ENCODE measurements at places on chromosomes 4 and X.

GRCh38 chr4:75371915-75372314 lies 142.3 kb downstream of the RCHY1 start:
- no peak for DNase-seq

- no peak for DNase-seq
Observed at GRCh38 chr4:85774489-85774888, 299.5 kb downstream of the ARHGAP24 start.

DNA sequence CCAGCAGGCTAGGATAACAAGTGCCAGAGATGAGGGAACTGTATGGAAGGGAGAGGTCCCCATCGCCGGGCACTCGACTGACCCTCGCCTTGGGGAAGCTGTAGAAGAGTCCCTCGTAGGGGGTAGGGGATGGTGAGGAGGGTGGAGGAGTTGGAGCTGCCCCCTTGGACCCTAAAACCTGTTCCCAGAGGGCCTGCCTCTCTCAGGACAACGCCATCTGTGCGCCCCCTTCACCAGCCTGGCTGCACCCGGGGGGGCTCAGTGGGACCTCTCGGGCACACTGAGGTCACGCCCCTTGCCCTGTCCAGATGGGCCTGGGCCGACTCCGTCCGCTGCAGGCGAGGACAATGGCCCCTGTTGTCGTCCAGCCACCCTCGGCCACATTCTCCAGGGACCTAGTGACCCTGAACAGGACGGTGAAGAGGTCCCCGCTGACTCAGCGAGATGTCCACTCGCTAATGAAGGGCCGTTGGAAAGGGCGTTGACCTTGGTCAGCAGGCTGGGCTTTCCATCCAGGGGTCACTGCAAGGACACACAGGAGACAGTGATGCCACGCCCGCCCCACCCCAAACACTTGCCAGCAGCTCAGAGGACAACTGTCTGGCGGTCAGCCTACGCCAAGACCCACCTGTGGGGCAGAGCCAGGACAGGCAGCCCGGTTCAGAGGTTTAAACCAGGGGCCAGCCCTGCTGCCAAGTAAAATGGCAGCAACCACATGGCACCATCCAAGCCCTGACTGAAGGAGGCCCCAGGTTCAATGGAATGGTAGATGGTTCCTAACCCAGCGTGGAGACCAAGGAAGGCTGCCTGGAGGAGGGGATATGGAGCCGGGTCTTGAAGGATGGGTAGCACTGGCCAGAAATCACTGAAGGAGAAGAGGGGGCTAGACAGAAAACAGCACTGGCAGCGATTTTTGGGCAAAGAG lies 51.2 kb downstream of the HMX1 start:
- DNase-seq, result no peak

- peak; percentile 39 for DNase-seq
Observed at GRCh38 chrX:1581132-1581531, 10.3 kb upstream of the AKAP17A start.

DNA sequence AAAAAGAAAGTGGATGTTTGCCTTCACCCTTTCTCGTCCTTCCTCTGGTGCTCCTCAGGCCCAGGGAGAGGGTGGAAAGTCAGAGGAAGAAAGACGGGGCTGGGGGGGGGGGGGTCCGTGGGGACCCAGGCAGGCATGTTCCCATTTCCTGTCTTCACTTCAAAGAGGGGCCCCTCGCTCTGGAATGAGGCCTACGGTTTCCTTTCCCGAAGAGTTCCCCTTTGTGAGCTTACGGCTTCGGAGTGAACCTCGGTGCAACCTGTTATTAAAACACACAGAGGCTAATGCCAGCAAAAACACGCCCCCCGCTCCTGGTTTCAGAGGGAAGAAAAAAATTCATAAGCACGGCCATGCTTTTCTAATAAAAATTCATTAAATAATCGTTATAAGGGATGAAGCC lies 40.1 kb downstream of the SHOX start:
- no peak for DNase-seq

- DNase-seq, result no peak
Observed at GRCh38 chr4:24659241-24659961, 75.0 kb upstream of the DHX15 start.

DNA sequence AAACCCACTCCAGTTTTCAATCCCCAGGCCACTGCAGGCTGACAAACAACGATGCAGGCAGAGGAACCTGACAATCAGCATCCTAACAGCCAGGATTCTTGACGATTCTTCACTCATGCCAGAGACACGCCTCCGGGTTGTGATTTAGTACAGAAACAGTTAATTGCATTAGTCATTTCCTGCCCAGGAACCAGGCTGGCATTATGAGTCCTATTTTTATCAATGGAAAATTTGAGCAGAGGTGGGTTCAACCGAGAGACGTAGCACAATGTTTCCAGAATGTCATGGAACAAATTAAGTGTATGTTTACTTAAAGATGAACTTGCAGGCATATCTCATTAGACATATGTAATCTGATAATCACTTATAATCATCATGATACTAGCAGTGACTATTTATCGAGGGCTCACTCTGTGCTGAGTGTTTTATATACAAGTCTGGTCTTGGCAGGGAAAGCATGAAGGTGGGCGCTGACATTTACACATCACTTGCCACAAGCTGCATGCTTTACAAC lies 159.7 kb downstream of the NSUN7 start:
- peak; percentile 23 for DNase-seq

DNA sequence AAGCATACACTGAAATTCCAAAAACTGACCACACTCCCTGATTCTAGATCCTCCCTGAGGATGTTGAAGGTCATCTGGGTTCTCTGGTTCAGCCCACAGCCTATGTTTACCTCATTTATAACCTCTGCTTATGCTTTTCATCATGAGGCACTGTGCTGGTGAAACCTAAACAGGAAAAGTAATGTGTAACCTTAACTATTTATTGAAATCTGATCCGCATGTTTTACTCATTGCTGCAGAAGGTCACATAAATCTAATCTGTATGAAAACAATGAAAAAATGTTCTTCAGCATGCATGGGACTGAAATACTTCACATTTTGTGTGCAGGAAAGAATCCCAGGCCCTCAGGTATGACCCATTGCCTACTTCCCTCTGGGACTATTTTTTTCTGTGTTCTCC lies 30.3 kb downstream of the UCHL1 start:
- DNase-seq, result no peak

GRCh38 chrX:73262991-73263390 lies 48.3 kb upstream of the NAP1L2 start:
- no peak for DNase-seq

DNA sequence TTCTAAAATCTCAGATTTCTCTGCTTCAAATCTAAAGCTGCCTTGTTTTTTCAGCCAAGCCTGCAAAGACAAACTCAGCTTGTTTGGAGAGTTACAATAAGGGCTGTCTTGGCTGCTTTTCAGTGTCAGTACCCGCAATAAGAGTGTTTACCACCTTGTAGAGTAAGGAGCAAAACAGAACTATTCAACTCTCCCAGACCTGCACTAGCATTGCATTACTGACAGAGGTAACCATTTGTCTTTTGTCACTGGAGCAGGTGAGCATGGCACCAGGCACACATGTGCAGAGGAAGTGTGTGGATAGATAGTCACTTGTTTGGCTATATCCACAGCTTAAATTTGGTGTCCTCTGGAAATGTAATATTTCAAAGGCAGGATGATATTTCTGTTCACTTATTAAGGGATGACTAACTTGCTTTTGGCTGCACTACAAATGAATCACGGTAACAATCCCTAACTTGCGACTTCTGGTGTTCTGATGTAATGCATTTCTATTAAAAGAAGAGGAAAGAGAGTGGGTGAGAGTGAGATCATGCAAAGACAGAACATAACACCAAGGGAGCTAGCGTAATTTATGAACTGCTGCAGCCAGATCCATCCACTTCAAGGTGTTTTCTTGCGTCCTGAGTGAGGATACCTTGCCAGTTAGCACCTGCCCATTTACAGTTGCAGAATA lies 38.6 kb downstream of the PTCHD1 start:
- no peak for DNase-seq

DNA sequence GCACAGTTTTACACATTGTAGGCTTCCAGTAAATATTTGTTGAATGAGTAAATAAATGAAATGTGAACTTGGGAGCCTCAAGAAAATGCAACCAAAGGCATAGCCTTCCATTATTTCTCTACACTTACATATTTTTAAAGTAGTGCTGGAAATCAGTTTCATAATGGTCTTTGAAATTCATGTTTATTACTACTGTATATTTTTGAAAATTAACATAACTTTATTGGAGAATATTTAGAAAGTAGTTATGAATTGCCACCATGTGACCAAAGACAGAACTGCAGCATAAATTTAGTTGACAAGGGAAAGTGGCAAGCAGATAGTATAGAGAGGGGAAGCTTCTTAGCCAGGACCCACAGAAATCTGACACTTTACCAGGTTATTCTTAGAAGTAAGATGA lies 6.4 kb downstream of the TCEAL8 start:
- DNase-seq, result no peak

GRCh38 chr4:74890341-74890740 lies 42.6 kb upstream of the PARM1 start:
- no peak for DNase-seq

DNA sequence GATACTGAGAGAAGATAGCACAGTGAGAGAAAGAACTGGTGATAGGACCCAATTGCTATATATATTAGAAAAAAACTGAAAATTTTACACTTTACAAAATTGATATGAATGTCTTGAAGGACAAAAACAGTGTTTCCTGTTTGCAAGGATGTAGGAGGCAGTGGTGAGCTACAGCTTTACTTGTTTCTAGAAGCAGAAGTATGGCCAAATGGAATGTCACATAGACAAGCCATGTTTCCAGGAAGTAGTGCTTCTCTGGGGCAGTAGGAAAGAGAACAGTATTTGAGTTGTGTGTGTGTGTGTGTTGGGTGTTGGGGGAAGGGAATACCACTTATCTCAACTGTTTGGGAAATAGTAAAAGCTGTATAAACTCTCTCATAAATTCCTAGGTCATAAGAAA lies 60.9 kb upstream of the IBSP start:
- DNase-seq, result no peak

DNA sequence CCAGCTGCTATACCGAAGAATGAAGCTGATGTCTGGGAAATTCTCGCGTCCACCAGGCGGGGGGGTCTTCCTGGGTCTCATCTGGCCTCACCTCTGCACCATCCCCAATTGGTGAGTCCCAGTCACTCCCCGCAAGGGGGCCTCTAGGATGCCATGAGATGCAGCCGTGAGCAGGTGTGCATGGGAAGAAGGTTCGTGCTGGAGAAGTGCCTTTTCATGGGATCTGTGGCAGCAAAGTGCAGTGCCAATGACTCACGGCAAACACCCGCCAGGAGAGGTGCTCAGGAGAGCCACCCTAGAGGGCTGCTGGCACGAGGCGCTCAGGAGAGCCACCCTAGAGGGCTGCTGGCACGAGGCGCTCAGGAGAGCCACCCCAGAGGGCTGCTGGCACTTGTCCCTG lies 55.1 kb downstream of the CPZ start:
- no peak for DNase-seq

DNA sequence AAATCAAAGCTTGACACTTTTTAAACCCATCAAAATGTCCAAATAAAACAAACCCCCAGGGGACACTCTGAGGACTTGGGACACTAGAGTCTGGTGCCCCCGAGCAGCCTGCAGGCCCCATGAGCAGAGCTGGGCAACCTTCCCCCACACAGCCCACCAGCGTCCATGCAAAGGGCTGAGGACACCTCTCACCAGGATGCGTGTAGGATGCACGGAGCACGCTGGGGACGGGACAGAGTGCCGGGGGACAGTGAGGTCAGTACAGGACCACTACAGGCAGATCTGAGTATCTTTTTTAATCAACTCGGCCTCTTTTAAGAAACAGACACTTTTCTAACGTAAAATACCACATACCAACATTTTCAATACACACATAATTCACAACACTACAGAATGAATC lies 6.9 kb downstream of the GAK start:
- no peak for DNase-seq

DNA sequence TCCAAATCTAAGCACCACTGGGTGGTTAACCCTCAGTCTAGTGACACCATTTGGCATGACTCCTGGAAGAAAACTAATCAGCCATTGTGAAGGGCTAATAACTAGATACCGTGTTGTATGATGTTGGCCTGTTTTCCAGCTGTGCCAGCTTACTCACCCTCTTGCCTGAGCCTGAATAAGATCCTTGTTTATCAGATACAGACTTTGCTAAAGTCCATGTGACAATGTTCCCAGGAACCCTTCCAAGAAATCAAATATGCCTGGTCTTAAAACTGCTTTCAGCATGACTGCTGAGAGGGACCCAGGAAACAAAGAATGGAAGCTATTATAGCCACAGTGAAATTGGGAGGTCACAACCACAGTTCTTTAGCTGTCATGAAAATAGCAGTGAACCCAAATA lies 640.8 kb upstream of the INTU start:
- no peak for DNase-seq

GRCh38 chr4:163590619-163591264 lies 96.3 kb downstream of the TMA16 start:
- DNase-seq, result no peak

GRCh38 chrX:69535661-69536060 lies 31.5 kb downstream of the NALF2 start:
- no peak for DNase-seq

- no peak for DNase-seq
Observed at GRCh38 chr4:152860046-152860445, 76.1 kb upstream of the FHDC1 start.

GRCh38 chrX:150704030-150704613 lies 10.9 kb downstream of the MTMR1 start:
- no peak for DNase-seq

DNA sequence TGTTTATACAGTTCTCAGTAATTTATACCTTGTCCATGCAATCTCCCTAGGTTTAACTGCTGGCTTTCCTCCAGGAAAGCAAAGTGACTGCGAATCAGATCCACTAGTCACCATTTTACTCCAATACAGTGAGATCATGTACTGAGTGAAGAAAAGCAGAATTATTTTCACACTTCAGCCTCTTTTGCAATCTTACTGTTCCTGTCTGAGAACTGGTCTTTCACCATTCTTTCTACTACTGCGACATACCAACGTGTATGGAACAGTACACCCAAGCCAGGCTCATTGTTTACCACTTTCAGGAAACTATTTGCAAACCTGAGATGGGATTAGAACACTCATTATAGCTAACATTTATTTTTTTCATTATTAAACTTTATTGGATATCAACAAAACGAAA lies 8.0 kb upstream of the MSL3 start:
- no peak for DNase-seq

DNA sequence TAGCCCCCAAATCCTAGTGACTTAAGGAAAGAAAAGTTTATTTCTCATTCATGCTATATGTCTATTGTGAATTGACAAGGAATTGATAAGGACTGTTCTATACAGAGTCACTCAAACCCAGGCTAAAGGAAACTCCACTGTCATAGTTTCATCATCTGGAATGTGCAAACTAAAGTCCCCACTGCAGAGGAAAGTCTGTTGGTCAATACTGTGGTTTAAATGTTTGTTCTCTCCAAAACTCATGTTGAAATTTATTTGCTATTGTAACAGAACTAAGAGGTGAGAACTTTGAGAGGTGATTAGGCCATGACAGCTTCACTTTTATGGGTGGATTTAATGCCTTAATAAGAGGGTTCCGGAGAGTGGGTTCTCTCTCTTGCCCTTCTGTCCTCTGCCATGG lies 149.6 kb downstream of the COX18 start:
- DNase-seq, result no peak

GRCh38 chr4:5024673-5025072 lies 5.4 kb upstream of the CYTL1 start:
- no peak for DNase-seq

GRCh38 chrX:115297189-115297588 lies 7.7 kb downstream of the LUZP4 start:
- no peak for DNase-seq

- DNase-seq, result no peak
Observed at GRCh38 chr4:114015444-114015899, 36.0 kb upstream of the ARSJ start.
